ENCODE measurements at places on chromosomes 5 and 9.

DNA sequence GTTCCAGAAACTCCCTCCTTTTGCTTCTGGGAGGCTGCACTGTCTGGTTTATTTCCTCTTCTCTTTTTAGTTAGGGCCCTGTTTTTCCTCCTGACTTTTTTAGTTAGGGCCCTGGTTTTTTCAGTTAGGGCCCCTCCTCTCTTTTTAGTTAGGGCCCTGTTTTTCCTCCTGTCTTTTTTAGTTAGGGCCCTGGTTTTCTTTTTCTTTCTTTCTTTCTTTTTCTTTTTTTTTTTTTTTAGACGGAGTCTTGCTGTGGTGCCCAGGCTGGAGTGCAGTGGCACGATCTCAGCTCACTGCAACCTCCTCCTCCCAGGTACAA is 15.1 kb downstream of the GSN start:
- no peak for DNase-seq

DNA sequence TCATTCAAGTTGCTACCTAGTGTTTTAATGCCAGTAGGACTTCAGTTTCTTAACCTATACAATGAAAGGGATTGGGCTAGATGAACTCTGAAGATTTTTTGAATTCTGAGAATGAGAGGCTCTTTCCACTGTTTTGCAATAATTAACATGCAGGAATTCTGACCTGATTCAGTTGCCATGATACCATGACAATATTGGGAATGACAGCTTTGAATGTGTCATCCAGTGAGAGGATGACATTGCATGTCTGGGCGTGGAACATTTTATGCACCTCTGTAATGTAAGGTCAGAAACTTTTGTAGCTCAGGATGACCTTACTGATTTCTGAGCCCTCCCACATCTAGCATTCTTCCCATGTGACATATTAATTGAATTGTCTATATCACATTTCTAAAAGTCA is 30.6 kb upstream of the SPINK5 start:
- no peak for DNase-seq

- no peak for DNase-seq
Observed at GRCh38 chr5:179292681-179293635, 52.3 kb downstream of the ADAMTS2 start.

DNA sequence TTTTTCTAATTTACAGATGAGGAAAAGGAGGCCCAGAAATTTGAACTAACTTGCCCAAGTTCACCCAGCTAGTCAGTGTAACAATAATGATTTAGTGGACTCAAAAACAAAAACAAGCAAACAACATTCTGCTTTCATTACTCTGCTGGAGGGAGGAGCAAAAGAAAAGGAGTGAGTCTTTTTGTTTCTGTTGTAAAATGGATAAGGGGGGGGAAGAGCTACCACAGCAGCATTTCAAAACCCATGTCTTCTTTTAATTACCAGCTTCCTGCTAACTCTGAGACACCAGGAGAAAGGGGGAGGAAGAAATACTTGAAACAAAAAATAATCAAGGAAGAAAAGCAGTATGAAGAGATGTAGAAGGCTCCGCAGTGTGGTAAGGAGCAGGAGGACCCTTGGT is 39.2 kb upstream of the EQTN start:
- DNase-seq, result no peak

DNA sequence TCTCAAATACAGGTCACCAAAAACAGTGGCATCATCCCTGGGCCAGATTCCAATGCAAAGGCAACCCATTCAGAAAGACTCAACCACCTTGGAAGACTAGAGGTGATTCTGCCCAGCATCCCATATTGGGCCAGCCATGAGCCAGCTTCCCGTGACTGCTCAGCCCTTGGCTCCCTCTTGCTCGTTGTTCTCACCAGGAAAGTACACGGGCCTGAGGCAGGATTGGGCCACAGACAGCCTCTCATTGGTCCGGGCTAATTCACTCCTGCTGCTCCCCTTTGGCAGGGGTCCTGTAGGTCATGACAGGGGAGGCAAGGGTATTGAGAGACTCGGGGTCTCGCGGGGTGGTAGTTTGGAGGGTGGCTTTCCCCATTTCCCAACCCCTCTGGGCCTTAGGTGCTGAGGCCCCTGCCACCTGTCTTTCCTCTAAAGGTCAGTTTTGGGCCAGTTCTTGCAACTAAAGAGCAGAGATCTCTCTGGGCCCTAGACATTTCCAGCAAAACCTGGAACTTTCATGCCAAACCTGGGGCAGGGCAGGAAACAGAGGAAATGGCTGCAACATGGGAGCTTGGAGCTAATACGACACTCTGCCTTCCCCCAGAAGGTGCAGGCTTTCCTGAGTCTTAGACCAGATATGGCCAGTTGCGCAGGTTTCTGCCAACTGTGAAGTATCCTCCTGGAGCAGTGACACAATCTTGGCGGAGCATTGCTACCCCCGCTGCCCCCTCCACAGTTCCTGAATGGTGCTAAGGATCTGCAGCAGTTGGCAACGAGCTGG is 22.0 kb upstream of the FGFR4 start:
- no peak for DNase-seq

DNA sequence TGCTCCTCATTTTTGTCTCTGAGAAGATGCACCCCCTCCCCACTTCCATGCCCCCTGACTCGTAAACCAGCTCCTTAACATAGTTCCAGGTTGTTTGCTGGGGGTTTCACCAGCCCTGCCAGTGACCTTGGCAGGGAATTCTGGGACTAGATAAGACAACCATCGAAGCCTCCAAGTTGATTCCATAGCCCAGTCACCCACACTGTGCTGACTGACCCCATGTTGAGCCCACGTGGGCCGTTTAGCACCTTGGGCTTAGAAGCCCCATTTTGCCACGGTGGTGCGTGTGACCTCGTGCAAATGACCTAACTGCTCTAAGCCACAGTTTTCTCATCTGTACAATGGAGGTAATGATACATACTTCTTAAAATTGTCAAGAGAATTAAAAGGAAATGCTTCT is 24.6 kb downstream of the PSAT1 start:
- no peak for DNase-seq

DNA sequence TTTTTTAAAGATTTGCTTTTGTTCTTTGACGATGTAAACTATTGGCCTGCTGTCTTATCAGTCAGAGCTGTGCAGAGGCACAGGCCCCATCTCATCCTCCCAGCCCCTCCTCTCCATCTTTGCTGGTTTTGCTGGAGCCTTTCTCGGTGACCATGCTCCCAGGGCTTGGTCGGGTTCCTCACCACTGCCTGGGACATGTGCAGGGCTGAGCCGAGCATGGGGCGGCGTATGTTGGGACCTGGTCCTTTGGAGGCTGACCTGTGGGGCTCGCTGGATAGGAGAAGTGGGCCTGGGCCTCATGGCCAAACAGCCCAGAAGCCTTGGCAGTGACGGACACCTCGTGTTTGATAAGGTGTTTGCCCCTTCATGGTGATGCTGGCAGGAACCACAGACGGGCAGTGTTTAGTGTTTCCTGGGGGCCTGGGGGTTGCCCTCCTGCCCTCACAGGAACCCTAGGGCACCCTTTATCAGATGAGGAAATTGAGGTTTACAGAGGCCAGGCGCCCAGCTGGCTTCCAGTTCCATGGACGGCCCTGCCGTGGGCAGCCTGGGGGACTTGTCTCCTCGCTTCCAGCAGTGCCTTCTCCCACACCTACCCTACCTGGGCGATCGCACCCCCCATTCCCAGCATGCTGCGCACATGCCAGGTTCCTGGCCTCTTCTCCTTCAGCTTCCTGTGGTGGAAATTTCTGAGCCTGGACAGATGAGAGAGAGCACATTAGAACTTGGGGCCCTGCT is 27.6 kb downstream of the TRAF2 start:
- DNase-seq, result no peak

DNA sequence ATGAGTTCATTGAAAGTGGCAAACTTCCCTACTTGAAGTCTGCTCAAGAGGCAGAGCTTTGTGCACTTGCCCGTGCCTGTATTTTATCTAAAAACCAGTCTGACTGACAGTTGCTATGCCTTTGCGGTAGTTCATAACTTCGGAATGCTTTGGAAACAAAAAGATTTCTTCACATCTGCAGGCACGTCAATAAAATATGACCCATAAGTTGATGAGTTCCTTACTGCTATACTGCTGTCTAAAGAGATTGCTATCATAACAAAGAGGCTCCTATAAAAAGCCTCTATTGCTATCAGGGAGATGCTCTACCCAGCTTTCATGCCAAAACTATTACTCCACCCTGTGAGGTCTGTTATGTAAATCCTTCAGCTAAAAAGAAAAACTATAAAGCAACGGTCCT is 25.4 kb upstream of the RNF20 start:
- DNase-seq, result no peak

DNA sequence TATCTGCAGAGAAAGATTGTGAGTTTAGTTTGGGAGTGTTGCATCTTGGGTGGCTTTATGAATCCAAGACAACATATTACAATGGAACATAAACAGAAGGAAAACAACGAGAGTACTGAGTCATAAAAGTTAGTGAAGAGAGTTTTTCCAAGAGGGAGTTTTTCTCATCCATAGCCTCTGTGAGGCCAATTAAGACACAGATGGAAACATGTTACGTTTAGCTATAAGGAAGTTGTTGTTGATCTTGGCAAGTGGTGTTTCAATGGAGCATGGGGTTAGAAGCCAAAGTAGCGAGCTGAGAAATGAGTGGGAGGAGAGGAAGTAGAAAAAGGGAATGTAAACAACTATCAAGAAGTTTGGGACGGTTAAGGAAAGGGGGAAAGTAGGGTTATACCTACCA is 53.3 kb upstream of the SPATA31D4 start:
- DNase-seq, result no peak

DNA sequence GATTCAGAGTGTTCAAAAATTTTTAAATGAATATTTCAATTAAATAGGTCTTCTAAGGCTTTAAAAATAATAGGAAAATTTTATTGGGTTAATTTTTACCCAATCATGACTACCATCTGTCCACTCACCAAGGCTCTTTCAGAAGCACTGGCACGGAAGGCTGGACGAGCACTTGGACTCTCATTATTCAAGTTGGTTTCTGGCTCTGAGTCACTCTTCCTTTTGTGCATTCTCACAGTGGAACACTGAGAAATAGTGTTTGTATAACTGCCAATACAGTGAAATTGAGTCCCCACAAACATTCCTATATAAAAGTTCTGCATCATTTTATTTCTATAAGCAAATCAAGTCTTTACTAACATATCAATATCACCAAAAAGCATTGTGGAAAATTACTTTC is 1149.0 kb downstream of the EFNA5 start:
- no peak for DNase-seq

DNA sequence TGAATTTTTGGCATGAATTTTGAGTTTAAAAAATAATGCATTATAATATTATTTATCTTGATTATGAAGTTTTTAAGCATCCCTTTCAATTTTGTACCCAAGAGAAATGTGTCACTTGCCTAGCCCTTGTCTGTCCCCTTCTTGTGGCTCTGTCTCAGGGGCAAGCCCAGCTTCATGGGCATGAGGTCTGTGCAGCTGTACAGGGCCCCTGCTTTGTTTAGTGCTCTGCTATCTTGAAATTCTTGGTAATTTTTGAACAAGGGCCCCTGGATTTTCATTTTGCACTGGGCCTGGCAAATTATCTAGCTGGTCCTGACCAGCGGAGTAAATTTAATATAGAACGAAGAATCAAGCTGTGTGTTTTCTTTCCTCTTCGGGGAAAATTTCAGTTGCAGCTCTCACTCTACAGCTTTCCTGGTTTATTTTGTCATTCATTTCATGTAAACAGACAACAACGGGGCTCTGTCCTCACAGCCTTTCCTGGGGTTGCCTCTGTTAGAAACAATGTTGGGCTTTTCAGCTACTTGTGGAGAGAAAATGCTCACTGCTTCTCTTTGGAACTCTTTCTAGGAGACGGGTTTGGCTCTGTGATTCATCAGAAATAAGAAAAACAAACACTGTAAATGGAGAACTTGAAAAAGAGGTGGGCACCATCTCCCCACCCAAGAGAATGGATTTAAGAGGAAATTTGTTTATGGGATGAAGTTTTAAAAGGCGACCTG is 41.1 kb downstream of the LIX1 start:
- DNase-seq, result no peak

DNA sequence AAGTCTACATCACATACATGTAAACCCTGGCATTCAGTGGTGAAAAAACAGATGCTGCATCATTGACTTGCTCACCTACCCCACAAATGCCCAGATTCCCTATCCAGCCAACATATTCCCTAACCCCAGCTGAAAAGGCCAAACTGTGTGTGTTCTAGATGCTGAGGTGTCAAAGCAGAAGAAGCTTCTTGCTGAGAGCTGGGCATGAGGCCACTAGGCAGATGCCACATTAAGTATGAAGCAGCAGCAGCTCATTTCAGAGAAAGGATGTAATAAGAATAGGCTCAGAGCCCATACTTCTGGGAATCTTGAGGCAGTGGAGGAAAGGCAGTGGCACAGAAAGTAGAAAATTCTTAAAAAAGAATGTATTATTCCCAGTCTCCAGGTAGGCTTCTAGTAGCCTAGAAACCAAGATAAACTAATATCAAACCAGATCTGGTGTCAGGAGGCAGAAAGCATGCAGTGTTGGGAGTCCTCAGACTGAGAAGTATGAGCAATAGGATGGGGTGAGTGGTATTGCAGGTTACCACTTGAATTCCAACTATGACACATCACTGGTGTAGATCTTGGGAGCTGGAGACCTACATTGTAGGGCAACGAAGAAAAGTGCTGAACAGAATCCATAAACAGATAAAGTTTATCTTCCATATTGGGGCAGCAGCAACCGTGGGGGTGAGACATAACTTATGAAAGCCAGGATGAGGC is 71.9 kb upstream of the GRHPR start:
- no peak for DNase-seq

GRCh38 chr5:80895523-80895922 is 64.6 kb upstream of the RASGRF2 start:
- no peak for DNase-seq

GRCh38 chr5:81835814-81836367 is 85.0 kb upstream of the SSBP2 start:
- DNase-seq, result no peak

DNA sequence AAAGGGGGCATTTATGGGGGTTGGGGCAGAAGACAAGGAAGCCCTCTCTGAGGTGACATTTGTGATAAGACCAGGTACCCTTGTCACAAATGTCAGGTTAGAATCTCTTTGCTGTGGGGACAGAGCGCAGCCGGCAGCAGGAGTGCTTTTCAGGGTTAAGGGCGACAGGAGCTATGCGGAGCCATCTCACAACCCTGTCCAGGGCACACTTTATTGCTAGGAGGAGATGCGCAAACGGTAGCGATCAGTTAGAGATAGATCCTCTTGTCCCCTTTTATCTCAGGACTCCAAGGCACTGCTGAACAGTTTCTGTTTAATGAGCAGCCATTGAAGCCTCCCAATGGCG is 438 bp upstream of the LAMC3 start:
- no peak for DNase-seq

DNA sequence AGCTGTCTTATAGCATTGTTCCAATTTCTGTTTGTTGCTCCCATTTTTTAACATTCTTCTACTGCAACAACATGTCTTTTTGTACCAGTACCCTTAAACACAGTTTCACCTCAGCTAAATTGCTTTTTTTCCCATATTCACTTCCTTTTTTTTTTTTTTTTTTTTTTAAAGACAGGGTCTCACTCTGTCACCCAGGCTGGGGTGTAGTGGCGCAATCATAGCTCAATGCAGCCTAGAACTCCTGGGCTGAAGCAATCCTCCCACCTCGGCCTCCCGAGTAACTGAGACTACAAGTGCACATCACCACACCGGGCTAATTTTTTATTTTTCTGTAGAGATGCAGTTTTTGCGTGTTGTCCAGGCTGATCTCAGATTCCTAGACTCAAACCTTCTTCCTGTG is 161.3 kb downstream of the NIPBL start:
- no peak for DNase-seq
